GM04503 (cell line): ENCODE measurements at places on chromosomes 7 and 10.

GRCh38 chr7:29565224-29565630, 1.6 kb downstream of the PRR15 start:
- no peak for DNase-seq

- no peak for DNase-seq
These were observed 32.7 kb upstream of the RBAK start for GRCh38 chr7:5012985-5013384.

- DNase-seq = no peak
These were observed 85.5 kb downstream of the WDR37 start for GRCh38 chr10:1141701-1142100.

GRCh38 chr7:92266415-92267241, 20.9 kb downstream of the ANKIB1 start:
- DNase-seq = no peak

DNA sequence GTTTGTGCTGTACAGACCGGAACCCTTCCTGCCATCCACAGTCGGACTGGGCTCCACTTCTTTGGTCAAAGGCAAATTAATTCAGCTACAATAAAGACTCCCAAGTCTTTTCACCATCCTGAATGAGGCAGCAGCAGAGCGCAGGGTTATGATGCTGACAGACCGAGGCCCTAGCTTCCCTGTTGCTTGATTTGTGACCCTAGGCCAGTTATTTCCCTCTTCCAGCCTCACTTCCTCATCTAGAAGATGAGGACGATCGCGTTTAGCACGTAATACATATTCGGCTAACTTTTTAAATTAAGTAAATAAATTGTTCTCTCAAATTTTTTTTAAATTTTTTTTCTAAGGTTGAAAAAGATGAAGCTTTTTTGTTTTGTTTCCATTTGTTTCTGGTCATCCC, 18.1 kb downstream of the ADRB1 start:
- DNase-seq = no peak
